ENCODE measurements at places on chromosomes 2 and 18.

DNA sequence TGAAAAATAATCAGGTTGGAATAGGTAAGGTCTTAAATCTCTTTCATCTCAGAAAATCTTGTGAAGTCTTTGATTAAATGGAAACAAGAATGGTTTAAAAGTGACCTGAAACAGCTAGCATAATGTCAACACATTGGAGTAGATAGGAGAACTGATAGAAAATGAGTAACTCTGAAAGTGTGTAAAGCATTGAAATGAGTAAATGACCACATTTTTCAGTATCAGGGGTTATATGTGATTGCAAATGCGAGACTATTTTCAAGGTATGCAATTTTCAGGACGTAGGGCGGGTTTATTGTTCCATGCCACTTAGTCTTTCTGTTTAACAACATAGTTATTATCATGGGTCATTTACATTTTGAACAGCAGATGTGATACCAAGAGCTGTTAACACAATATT is 1383.2 kb downstream of the LRP1B start:
- H3K27me3 ChIP-seq = no peaks in the 10 kb centered on the region
- no peak overlapping the region for H3K4me3 ChIP-seq
- no peak overlapping the region for H3K27ac ChIP-seq
- H3K36me3 ChIP-seq = no peaks in the 10 kb centered on the region
- no peaks in the 10 kb centered on the region for H3K4me1 ChIP-seq

DNA sequence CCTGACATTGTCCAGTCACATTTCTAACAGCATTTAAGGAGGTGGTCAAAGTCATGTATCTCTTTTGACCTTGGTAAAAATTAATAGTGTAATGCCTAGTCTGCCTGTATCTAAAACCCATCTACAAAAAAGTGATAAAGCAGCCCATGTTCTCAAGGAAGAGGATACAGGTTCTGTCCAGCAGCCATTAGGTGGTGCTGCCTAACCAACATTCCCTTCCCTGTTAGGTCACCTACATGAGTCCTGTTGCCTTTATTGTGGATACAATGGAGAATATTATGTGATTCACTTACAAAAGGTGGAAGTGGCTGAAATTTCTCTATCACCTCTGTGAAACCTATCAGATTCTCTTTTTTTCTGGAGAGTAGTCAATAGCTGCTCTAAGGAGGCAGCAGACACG is 52.5 kb downstream of the AQP4 start:
- H3K4me1 ChIP-seq = no peaks in the 10 kb centered on the region
- H3K36me3 ChIP-seq = no peaks in the 10 kb centered on the region
- no peak for DNase-seq
- H3K27ac ChIP-seq = no peak overlapping the region
- H3K4me3 ChIP-seq = no peak overlapping the region

GRCh38 chr2:120313695-120314615 is 32.0 kb upstream of the INHBB start:
- H3K36me3 ChIP-seq = no peaks in the 10 kb centered on the region
- peaks cover 20% of the 10 kb centered on the region for H3K4me1 ChIP-seq
- no peak overlapping the region for H3K27ac ChIP-seq
- H3K27me3 ChIP-seq = no peaks in the 10 kb centered on the region

- H3K27ac ChIP-seq = no peak overlapping the region
- peak; percentile 90 for DNase-seq
- H3K36me3 ChIP-seq = no peaks in the 10 kb centered on the region
- no peak overlapping the region for H3K4me3 ChIP-seq
- H3K27me3 ChIP-seq = no peaks in the 10 kb centered on the region
These were observed 182.7 kb upstream of the GLI2 start for GRCh38 chr2:120552800-120553481.

DNA sequence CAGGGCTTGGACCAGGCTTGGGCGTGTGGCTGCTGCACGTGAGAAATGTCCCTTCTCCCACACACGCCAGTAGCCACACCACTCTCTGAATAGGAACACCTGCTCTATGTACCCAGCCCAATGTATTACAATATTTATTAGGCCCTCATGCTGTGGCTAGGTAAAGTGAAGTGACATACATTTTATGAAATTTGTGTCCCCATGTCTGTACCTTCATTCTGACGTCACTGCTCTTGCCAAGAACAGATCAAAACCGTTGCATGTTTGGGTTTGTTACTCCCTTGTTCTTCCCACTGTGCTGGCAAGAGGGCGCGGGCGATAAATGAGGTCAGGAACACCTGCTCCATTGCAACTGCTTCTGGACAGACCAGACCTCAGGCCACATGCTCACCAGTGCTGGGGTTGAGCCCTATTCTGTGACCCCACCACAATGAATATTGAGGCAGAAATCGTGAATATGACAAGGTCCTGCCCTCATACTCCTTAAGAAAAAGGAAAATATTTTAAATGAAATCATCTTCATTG is 436.4 kb upstream of the SALL3 start:
- H3K27ac ChIP-seq = no peak overlapping the region
- no peak overlapping the region for H3K4me3 ChIP-seq
- DNase-seq = no peak
- no peaks in the 10 kb centered on the region for H3K36me3 ChIP-seq
- H3K4me1 ChIP-seq = peaks cover 14% of the 10 kb centered on the region
- H3K27me3 ChIP-seq = no peaks in the 10 kb centered on the region

DNA sequence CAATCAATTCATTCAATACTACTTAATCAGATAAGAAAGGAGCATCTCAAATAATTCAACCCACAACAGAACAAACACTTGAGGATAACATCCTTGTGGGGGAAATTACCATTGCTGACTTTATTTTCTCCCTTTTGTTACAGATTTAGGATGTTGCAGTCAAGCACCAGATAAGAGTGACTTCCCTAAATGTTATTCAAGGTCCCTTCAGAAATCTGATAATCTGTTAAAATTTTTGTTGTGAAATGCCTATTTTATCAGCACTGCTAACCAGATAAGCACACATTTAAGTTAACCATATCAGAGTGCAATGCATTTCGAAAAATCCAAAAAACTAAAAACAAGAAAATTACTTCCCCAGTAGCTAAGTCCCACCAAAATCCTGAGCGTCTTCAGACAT is 33.5 kb downstream of the SUMO1 start:
- H3K27me3 ChIP-seq = no peaks in the 10 kb centered on the region
- no peak overlapping the region for H3K4me3 ChIP-seq
- DNase-seq = no peak
- H3K36me3 ChIP-seq = peaks cover 40% of the 10 kb centered on the region
- no peaks in the 10 kb centered on the region for H3K4me1 ChIP-seq

DNA sequence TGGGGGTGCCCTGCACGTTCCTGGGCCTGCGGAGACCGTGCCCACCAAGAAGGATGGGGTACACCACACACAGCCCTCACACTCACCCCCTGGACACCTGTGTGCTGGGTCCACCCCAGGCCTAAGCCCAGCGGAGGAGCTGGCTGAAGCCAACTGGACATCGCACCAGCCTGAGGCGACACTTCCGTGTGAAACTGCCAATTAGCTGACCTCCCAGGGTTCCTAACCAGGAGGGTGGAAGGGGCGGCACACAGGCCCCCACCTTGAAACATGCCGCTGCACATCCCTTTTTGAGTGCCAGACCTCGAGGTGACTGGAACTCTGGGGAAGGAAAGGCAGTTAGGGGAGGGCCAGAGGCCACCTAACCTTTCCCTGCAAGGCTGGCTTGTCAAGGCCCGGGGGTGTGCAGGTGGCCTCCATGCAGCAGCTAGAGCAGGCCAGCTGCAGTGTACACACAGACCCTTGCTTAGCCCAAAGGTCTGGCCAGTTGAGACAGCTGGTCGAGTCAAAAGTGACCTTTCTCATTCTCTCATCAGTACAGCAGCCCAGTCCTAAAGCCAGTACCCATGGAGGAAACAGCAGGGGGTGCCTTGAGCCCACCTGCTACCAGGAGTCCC is 4.5 kb downstream of the STK25 start:
- DNase-seq = no peak
- H3K4me3 ChIP-seq = no peak overlapping the region
- H3K36me3 ChIP-seq = peaks cover 29% of the 10 kb centered on the region
- no peak overlapping the region for H3K27ac ChIP-seq

DNA sequence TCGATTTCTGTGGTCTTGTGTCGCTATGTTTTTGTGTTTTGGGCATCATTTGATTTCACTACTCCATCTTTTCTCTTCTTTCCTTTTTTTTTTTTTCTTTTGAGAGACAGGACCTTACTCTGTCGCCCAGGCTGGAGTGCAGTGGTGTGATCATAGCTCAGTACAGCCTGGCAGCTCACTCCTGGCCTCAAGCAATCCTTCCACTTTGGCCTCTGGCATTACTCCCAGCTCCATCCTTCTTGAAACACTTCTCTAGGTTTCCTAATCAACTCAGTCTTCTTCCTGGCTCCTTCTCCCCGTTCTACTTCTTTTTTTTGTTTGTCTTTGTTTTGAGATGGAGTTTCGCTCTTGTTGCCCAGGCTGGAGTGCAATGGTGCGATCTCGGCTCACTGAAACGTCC is 26.5 kb downstream of the TCF23 start:
- no peak for DNase-seq
- peaks cover 6% of the 10 kb centered on the region for H3K4me1 ChIP-seq
- peaks cover 21% of the 10 kb centered on the region for H3K27me3 ChIP-seq
- H3K27ac ChIP-seq = no peak overlapping the region
- H3K4me3 ChIP-seq = no peak overlapping the region
